Fibroblast of skin of left biceps (primary cell): ENCODE measurements at places on chromosomes 2 and 18.

DNA sequence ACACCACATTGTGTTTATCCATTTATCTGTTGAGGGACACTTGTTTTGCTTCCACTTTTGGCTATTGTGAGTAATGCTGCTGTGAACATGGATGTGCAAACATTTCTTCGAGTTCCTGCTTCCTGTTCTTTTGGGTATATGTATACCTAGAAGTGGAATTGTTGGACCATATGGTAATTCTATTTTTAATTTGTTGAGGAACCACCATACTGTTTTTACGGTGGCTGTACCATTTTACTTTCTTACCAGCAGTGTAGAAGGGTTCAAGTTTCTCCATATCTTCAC, 23.1 kb downstream of the ANXA4 start:
- DNase-seq, result no peak

- DNase-seq, result no peak
Measured at GRCh38 chr18:63603355-63603754, 16.2 kb downstream of the SERPINB13 start.

DNA sequence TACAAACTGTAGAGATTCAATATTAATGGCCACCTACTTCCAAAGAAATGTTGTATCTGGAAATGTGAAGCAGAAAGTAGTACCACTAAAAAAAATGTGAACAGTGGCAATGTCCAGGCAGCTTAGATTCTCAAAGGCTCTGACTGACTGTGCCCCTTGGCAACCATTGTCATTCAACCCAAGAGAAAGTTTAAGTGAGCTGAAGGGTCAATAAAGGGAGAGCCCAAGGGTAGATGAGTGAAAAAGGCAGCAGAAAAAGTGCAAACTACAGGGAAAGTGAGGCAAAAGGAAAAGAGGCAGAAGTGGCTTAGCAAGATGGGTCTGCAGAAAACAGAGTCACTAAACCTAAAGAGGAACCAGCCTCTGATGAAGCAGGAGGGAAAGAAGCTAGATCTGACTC, 802.9 kb downstream of the CPS1 start:
- no peak for DNase-seq

GRCh38 chr2:158337018-158337417, 119.5 kb downstream of the CCDC148 start:
- no peak for DNase-seq

DNA sequence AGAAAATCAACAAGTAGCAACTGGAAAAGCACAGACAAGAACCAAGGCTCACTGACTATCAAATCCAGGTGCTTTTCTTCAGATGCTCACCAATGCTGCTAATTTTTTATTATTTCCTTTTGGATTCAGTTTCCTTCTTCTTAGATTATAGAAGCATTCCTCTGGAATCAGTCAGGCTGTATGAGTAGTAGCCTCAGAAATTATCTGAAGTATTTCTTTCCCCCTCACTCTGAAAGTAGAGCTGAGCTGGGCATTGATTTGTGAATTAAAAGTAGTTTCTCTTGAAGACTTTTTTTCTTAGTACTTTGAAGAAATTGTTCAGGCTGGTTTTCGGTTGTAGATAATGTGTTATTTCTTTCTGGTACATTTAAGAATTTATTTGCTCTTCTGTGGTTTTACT, 273.7 kb downstream of the NOL4 start:
- peak; percentile 21 for DNase-seq

- DNase-seq, result no peak
Measured at GRCh38 chr2:10042301-10043161, 819 bp upstream of the KLF11 start.

- no peak for DNase-seq
Measured at GRCh38 chr2:131063501-131064283, 29.6 kb downstream of the FAM168B start.

DNA sequence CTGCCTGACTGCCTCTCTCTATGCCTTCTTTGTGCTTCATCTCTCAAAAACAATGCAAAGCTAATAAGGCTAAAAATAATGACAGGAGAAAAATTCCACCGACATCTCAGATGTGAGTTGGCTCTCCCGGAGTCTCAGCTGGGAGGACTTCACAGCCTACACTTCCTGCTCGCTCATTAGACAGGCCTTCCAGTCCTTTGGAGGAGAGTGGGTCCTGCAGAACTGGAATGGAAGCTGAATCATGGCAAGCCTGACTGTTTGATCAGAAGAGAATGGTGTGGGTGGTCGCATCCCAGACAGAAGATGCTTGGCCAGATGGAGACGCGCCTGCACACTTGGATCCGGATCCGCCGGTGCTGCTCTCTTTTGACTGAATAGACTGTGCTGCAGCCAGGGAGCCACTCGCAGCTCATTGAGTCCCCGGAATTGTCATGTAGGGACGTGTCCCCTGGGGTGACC, 49.7 kb downstream of the TRIB2 start:
- DNase-seq, result peak; percentile 38

GRCh38 chr2:209579230-209579749, 155.4 kb downstream of the MAP2 start:
- no peak for DNase-seq

DNA sequence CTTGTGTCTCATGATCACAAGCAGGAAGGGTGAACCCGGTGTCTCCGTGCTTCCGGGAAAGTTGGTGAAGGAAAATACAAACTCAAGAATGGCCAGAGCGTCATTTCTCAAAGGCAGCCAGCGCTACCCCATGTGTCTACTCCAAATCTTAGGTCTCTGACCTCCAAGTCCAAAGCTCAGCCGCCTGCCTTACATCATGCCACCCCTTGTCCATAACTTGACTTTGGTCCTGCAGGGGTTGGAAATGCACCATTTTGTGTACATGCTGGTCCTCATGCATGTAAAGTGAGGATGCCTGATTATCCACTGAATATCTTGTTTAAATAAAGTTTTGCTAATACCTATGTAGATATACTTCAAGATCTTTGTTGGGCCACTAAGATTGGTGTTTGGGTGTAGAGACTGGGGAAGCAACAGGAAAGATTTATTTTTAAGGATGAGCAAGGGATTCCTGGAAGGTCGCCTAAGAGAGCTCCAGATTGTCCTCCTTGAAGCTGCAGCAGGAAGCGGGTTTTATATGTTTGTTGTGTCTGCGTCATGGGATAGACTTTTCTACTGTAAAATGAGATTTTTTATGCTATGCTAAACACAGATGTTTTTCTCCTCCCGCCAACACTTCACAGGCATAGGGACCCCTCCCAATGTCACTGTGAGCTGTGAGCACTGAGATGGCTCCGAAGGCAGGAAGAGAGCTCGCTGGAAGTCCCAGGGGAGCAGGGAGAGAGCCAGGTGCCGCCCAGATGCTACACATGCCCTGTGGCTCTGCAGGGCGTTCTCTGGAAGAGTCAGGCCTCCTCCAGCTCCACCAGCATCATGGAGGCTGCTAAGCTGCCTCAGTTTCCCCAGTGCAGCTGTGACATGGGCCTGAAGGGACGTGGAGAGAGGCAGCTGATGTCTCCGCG, 176.2 kb upstream of the HDAC4 start:
- DNase-seq, result no peak

DNA sequence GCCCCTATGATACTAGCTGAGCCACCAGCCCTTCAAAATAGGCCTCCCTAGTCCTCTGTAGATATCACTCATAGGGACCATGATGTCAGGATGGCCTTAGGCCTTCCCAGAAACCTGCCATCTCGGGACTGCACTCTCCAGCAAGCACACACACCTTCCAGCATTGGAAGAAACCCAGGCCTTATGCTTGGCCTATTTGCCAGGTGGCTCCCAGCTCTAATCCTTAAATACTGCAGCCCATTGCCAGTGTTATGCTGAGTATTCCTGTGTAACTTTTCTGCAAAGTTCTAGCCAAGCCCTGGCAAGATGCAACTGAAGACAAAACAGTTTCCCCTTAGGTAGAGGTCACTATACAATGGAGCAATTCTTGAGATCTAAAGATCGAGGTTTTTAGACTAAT, 316.5 kb downstream of the SETBP1 start:
- DNase-seq, result no peak

- no peak for DNase-seq
Measured at GRCh38 chr2:192885569-192886160, 690.9 kb upstream of the TMEFF2 start.

- no peak for DNase-seq
Measured at GRCh38 chr2:177328056-177328455, 63.5 kb upstream of the NFE2L2 start.

DNA sequence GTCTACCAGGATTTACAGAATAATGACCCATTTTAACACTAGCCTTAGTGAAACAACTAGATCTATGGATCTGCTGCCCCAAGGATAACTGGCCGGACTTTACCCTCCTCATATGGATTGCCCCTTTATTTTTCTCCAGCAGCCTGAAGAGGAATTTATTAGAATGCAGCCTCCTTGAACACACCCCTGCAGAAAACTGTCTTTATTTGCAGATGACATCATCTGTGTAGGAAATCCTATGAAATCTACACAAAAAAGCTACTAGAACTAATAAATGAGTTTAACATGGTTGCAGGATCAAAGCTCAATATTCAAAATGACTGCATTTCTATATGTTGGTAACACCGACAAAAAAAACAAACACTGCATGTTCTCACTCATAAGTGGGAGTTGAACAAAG, 29.6 kb downstream of the LBH start:
- DNase-seq, result no peak

GRCh38 chr18:12247946-12248345, 6.2 kb upstream of the CIDEA start:
- no peak for DNase-seq

DNA sequence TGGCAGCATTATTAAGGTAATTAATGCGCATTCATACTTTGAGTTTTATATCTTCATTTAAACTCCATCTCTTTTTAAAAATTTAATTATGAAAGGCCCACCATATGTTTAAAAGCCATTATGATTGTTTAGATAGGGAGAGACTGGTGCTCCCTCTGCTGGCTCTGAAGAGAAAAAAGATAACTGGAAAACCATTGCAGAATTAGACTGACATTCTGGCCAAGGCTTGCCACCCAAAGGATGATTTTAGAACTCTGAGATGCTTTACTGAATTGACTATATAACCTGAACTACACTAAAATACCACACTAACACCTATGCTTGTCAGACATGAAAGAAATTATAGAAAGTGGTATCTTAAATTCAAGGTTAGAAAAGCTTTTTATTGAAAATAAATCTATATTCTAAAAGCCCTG, 127.6 kb upstream of the SPOPL start:
- DNase-seq, result peak; percentile 2

GRCh38 chr2:96136129-96136720, 2.1 kb downstream of the ASTL start:
- DNase-seq, result no peak

- no peak for DNase-seq
Measured at GRCh38 chr2:6806604-6807003, 59.1 kb downstream of the CMPK2 start.

- DNase-seq, result no peak
Measured at GRCh38 chr2:73685764-73686438, 43.7 kb upstream of the NAT8 start.

- DNase-seq, result no peak
Measured at GRCh38 chr2:120348134-120348736, 2.3 kb downstream of the INHBB start.

- DNase-seq, result peak; percentile 82
Measured at GRCh38 chr2:157304811-157305722, 20.6 kb downstream of the ERMN start.

DNA sequence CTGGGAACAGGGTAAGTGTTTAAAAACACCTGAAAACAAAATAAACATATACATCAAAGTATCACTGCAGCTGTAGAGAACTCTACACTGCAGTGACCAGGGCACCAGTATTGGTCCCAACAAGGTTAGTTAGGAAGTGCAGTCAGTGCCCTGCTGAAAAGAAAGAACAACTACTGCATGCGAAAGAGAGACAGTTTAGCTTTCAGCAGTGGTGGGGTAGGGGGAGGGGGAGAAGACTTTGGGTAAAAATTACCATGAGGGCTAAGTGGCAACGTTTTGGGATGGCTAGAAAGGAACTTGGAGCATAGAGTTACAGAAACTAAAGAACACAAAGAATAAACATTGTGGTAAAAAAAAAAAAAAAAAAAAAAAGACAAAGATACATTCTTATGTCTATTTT, 112.1 kb downstream of the UPP2 start:
- DNase-seq, result no peak

DNA sequence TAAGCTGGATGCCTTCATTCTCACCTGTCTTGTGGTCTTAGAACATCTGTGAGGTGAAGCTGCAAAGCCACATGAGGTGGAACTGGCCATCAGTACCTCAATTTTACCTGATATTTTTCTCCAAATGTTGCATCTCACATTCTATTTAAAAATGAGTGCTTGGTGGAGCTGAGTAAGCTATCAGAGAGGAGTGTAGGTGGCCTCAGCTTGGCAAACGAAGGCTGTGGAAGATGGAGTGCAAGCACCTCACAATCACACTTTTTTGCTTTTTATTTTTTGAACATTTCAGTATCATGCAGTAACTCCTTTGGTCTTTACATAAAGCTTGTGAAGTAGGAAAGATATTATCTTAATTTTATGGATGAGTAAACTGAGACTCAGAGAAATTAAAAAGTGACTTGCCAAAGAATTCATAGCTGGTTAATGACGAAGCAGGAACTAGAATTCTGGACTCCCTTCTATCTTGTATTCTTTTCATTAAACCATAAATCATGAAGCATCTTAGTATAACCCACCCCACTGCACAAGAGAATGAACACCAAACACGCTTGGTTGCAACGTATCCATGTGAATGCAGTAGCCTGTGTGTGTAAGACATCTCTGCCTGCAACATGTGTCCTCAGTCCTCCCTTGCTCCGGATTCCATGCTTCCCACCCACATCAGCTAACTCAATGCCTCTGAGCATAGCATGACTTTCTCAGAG, 27.2 kb downstream of the C2orf49 start:
- DNase-seq, result peak; percentile 47

DNA sequence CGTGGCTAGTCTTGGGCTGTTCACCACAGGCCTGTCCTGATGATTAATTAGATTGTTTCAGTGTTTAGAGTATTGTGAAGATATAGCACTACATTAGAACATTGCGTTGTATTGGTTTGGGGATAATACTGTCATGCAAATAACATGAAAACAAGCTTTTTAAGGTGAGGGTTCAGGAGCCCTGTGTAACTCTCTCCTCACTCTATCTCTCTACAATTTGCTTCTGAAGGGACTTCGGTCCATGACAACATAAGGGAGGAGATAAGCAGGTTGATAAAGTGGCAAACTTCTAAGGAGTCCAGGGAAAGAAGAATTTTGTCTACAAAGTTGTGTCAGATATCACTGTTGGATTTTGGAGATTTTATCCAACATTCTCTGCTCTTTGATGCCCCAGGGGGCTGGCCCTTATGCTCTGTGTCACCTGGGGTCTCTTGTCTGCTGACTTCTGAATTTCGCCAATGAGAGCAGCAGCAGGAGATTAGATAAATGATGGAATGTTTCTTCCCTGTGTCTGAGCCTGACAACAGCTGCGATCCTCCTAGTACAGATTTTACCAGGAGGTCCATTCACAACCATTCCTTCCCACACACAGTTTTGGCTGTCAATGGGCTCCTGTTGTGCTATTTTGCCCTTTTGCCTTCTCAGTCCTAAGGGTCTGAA, 3.3 kb downstream of the TNP1 start:
- DNase-seq, result no peak

GRCh38 chr18:27582760-27583412, 397.8 kb upstream of the CHST9 start:
- no peak for DNase-seq

- DNase-seq, result no peak
Measured at GRCh38 chr2:203989521-203989920, 53.0 kb downstream of the ICOS start.

GRCh38 chr18:34528177-34528576, 181.9 kb upstream of the DTNA start:
- no peak for DNase-seq

GRCh38 chr18:53567929-53568574, 656.4 kb downstream of the MBD2 start:
- peak; percentile 7 for DNase-seq

- peak; percentile 41 for DNase-seq
Measured at GRCh38 chr2:133287709-133288108, 280.6 kb downstream of the NCKAP5 start.
